ENCODE measurements at places on chromosomes 2 and 18.

GRCh38 chr2:178800510-178800909, 6.7 kb downstream of the TTN start:
- no peak for DNase-seq

DNA sequence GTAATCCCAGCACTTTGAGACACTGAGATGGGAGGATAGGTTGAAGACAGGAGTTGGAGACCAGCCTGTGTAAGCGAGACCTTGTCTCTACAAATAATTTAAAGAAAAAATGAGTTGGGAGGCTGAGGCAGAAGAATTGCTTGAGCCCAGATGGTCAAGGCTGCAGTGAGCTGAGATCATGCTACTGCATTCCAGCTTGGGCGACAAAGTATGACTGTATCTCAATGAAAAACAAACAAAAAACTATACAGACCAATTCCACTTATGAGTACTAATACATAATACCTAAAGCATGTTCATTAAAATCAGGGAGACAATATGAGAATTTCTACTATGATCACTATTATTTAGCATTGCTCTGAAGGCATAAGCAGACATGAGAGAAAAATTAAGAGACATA, 12.6 kb downstream of the RNF149 start:
- no peak for DNase-seq

DNA sequence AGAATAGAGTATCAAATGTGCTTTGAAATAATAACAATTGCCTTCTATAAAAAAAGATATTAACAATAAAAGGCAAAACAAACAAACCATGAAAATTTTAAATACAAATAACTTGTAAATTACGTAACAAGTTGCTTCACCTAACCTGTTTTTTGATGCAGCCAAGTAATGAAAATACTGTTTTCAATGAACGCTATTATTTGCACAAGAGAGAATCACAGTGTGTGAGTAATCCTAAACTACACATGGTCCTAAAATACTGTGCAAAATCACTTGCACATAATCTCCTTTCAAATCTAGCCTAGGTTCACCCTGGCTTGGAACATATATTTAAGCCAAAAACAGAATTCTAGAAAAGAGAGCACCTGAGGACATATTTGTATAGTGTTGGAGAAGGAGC, 98.9 kb downstream of the CCDC148 start:
- no peak for DNase-seq

GRCh38 chr2:1990151-1990589, 245.9 kb upstream of the PXDN start:
- no peak for DNase-seq

DNA sequence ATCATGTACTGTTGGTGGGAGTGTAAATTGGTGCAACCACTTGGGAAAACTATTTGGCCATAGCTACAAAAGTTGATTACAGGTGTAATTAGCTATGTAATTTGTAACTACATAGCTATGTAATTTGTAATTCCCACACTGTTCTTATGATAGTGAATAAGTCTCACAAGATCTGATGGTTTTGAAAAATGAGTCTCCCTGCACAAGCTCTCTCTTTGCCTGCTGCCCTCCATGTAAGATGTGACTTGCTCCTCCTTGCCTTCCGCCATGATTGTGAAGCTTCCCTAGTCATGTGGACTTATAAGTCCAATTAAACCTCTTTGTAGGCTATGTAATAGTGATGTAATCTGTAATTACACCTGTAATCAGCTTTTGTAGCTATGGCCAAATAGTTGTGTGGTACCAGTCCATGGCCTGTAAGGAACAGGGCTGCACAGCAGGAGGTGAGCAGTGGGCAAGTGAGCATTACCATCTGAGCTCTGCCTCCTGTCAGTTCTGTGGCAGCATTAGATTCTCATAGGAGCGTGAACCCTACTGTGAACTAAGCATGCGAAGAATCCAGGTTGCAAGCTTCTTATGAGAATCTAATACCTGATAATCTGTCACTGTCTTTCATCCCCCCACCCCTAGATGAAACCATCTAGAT, 133.7 kb upstream of the COPS8 start:
- DNase-seq: no peak
